Astrocyte of the spinal cord (primary cell): ENCODE measurements at places on chromosomes 4 and X.

DNA sequence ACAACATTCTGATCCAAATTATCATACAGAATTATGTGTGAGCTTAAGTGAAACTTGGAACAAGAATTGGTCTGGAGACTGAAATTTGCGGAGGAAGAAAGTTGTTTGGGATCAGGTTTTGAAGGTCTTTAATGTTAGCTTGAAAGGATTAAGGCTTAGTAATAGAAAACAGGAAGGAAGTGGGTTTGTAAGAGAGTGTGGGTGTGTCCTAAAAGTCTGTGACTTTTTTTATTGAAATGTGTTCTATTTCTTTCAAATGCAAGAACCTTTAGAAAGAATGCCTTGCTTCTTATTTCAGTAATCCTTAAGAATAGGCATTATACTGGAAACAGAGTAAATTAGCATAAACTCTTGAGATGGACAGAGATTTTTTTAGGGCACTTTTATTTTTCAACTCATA, 198.0 kb downstream of the GALNTL6 start:
- no peak for DNase-seq

GRCh38 chr4:40405193-40405592, 70.1 kb downstream of the CHRNA9 start:
- DNase-seq, result no peak

DNA sequence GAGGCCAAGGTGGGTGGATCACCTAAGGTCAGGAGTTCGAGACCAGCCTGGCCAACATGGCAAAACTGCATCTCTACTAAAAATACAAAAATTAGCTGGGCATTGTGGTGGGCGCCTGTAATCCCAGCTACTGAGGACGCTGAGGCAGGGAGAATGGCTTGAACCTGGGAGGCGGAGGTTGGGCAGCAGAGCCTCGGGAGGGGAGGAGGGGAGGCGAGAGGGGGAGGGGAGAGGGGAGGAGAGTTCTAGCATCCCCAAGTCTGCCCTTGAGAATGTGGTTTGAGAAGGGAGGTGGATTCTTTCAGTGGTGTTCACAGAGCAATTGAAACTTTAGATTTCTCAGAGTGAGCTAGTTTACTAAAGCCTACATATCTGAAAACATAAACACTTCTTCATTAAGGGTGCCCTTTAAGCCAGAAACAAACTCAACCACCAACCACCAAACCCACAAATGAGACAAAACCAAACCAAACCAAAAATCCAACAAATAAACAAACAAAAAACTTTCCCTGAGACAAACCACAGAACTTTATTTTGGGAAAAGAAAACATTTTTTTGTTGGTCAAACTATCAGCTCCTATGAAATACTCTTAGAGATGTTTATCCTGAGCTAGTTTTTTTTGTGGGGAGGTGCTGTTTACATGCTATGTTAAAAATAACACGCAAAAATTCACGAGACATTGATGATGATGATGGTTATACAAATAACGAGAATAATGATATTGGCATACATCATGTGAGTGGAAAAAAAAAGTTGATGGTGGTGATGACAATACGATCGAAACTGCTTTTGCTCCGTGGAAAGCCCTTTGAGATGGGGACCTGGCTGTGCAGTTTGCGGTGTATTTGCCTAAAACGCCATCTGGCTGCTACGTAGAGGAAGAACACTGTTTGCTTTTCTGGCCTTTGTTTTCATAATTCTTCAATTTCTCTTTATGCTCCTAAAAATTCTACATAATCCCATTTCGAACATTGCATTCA, 98.2 kb upstream of the PRKX start:
- peak; percentile 56 for DNase-seq

GRCh38 chr4:20422398-20422797, 170.7 kb downstream of the SLIT2 start:
- peak; percentile 58 for DNase-seq

GRCh38 chr4:176217510-176217909, 22.1 kb upstream of the SPATA4 start:
- DNase-seq, result no peak

DNA sequence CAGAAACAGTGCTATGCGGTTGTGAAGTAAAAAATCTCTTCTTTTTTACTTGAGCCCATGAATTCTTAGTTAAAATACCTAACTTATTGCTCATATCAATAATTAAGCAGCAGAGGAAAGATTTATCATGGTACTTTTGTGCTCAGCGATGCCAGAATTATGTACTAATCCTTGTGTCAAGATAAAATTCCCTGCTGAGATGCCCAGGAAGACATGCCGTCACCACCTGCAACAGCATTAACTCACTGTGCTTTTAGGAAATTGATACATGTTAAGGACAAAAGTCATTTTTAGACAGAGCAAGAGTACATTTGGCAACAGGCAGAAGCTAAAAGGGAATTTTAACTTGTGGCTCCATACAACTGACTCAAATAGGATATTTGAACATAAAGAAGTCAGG, 138.9 kb downstream of the NPNT start:
- DNase-seq, result peak; percentile 20

DNA sequence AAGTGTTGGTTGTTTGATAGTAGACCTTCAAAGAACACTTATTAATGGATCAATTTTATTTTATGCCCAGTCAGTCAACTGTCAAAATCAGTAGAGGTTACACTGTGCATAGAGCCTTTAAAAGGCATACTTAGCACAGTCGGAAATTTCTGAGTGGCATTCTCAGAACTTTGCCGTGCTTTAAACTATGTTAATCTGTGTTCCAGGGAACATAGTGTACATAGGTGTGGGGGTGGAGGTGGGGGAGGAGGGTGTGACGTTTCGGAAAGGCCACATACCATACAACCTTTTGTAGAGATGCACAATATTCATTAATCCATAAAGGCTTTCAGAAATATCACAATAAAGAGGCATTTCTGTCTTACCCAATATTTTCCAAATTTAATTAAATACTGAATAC, 75.8 kb downstream of the RS1 start:
- DNase-seq, result no peak

DNA sequence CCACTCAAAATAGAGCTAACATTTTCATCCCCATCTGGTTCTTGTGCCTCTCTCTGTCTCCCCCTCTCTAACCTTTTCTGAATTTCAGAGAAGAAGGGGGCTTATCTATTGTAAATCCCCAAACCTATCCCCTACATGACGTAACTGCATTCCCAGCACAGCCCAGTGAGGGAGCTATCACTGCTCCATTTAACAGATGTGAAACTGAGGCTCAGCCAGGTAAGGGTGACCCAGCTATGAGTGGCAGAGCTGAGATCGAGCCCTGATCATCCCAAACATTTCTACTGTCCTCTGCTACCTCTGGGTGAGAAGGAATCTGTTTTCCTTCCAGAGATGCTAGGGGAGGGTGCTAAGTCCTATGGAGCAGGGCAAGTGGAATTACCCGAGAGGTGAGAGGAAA, 107.5 kb downstream of the SLC2A9 start:
- no peak for DNase-seq

- DNase-seq, result no peak
Observed at GRCh38 chr4:3466691-3467600, 3.8 kb downstream of the DOK7 start.

DNA sequence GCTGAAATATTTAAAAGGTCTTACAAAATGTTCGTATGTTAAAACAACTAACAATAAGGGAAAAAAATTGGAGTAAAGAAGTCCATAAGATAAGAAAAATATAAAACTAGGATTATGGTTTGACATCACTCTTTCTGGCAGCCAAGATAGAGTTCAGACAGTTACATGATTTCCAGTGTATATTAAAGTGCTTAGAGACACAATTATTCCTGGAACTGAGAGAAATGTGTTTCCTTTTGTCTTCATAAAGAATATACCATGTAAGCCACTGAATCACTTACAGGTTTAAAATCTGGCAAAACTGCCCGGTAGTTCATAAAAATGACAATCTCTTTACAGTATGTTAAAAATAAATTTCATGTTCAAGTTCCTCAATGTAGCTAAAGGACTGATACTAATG, 538.7 kb upstream of the ATOH1 start:
- DNase-seq, result no peak

GRCh38 chr4:125084608-125085007, 230.1 kb upstream of the FAT4 start:
- no peak for DNase-seq

GRCh38 chr4:154485127-154485773, 6.3 kb downstream of the DCHS2 start:
- DNase-seq, result no peak

GRCh38 chr4:92021788-92022187, 282.0 kb upstream of the GRID2 start:
- no peak for DNase-seq

DNA sequence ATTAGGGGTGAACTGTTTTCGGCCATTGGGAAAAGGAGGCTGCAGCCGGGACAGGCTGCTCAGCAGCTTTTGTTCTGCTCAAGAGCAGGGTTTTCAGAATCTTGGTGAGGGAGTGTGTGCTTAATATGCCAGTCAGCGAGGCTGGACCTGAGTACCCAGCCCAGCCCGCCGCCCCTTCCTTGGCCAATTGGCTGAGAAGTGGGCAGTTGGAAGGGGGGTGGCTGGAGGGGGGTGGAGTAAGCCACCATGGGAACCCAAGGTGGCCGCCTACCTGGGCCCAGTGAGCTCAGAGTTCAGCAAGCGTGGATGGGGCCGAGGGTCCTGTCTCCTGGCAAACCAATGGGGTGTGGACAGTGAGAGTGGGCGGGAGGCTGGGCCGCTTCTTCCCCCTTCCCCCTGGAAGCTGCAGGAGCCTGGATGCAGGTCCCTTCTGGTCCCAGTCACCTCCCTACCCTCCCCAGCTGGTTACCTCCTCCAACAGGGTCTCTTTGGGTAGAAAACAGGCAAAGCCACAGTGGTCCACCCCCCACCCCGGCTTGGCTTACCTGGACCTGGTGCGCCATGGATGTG, 52.5 kb downstream of the SORCS2 start:
- no peak for DNase-seq

DNA sequence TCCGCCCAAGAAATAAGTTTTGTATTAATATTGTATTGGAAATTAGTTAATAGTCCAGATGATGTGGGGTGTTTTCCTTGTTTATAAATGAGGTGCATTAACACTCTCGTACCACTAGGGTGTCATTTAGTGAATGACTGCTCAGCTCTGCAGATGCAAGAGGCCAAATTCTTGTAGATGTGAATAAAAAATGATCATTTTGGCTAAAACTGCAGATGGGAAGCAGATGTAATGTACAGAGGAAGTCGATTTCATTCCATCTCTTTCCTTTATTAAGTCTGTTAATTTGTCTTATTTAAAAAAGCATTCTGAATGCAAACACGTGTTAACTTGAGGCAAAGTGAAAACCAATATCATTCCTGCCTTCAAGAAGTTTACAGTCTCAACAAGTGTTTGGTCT, 108.1 kb downstream of the DHX15 start:
- no peak for DNase-seq

DNA sequence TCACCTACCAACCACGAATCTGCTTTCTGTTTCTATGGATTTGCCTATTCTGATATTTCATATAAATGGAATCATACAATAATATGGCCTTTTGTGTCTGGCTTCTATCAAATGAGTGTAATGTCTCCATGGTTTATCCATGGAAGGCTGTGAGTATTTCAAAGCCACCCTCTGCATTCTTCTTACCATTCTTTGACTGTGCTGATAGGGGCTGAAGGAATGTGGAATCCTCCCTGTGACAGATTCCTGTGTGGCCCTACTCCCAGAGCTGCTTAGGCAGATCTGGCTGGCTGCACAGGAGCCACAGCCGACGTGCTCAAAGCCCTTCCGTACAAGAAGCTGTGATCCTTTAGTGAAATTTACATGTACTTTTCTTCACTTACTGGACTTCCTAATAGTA, 163.2 kb downstream of the HS6ST2 start:
- DNase-seq, result no peak

GRCh38 chr4:6264225-6264540, 5.5 kb upstream of the WFS1 start:
- DNase-seq, result peak; percentile 61

DNA sequence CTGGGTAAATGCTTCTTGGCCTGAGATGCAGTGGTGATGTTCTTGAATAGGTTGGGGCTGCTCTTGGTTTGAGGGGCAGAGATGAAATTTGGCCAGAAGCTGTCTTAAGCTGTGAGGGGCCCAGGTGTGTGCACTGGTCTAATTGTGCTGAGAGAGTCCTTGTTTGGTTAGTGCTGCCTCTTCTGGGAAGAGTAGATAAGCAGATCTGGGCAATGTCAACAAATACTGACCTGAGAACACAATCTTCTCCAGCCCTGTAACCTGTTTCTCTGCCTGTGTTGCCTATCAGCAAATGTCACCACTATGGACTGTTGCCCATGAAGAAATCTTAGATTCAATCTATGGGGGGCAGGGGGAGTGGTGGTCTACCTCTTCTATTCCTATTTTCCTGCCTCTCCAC, 17.2 kb upstream of the USP27X start:
- no peak for DNase-seq

DNA sequence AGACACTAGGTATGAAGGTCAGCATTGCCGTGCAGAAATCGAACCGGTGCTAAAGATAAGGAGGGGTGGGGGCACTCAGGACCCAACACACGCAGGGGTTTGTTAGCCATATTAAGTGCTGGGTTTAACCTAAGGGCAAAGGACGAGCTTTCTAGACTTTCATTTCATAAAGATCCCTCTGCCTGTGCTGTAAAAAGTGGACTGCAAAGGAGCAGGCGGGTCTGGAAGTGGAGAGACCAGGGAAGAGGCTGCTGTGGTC, 1.3 kb downstream of the CASP3 start:
- DNase-seq, result no peak

- DNase-seq, result peak; percentile 8
Observed at GRCh38 chrX:49308604-49309269, 5.3 kb downstream of the GAGE10 start.

GRCh38 chrX:115547448-115547847, 13.5 kb upstream of the PLS3 start:
- no peak for DNase-seq

DNA sequence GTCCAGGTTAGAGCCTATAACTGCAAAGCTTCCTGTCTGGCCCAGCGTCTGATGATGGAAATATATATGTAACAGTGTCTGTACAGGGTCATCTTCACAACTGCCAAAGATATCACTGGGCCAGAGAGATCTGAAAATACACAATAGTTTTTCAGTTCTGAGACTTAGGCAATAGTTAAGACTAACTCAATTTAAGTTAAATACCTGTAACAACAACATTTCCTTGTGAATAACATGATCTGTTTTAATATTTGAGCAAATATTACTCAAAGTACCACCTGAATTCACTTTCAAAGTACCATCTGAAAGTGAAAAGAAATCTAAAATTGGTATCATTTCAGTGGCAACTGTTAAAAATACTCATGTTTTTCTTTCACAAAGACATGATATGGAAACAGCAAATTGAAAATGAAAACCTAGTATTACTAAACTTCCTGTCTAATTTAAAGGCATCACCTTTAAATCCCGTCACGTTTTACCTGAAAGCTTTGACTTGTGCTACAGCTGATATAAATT, 9.6 kb downstream of the ZAR1 start:
- no peak for DNase-seq

- DNase-seq, result peak; percentile 46
Observed at GRCh38 chr4:174561560-174561959, 39.3 kb upstream of the HPGD start.

- DNase-seq, result no peak
Observed at GRCh38 chrX:57905141-57905540, 5.1 kb downstream of the ZXDA start.

- no peak for DNase-seq
Observed at GRCh38 chr4:42683393-42683792, 26.5 kb upstream of the ATP8A1 start.
